ENCODE measurements at places on chromosomes 5 and 9.

DNA sequence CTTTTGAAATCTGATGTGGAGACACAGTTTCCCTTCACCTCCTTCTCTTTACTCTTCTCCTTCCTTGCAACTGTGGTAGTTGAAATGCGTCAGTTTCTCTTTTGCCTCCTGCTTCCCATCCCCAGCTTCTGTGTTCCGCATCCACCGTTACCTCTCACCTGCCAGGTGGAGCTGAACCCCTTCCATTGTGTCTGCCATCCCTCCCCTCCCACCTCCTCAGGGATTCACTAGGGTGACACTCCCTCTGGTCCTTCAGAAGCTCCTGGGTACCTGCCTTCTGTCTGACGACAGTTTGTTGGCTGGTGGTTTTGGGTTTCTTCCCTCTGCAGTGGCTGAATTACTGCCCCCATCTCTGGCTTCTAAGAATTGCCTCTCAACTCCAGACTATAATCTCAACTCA lies 132.1 kb downstream of the SLC24A2 start:
- no peak for DNase-seq

DNA sequence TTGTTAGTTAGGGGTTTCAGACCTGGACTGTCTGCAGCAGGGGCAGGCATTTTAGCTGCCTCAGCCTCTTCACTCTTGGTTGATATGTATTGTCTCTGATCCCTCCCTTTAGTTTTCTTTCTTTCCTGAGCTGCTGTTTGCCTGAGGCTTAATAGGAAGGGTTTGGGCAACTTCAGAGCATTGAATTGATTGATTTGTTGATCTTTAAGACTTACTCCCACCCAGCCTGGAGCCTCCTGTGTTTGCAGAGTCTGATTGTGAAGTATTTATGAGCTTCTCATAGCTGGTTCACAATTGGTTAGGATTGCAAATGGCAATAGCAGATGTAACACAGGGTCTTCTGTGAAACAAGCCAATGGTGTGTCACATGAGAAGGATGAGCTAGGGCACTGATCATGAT lies 671.8 kb upstream of the SEMA6A start:
- no peak for DNase-seq

DNA sequence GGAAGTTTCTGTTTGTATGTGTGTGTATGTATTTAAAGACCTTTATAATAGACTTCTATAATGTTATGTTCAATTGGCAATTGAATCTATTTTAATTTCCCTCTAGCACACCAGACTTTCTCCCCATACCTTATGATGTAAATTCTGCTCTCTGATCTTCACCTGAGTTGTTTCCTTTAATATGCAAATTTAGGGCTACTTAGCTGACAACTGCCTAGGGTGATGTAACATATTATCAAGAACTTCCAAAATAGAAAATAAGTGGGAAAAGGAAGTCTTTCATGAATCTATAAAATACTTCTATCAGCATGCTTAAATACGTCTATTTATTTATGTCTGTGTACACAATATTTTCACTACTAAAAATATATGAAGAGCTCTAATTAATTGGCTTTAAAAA lies 923.5 kb upstream of the CDH10 start:
- no peak for DNase-seq

DNA sequence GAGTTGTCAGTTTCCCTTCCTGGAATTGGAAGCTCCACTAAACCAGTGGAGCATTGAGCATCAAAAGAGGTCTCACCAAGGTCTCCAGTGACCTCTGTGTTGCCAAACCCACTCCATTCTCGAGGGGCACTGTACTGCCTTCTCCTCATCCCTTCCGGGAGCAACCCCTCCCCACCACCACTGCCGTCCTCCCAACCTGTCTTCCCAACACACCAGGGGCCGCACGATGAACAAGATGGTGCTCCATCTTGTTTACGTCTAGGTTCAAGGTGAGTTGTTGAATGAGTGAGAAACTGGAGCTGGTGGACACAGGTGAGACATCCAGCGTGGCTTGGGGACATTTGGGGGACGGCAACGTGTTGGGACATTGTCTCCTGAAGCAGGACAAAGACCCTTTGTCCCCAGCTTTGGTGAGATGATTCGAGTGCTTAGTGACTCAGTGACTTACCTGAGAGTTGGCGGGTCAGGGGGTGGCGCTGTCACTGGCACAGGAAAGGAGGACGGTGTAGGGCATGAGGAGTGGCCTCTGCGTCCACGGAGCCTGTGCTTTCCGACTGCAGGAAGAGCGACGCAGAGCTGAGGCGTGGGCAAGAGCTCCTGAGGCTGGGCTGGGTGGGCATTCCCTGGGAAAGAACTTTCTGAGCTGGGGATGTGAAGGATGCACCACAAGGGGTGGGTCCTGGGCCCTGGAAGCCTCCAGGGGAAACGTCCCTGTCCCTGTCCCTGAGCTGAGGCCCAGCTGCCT lies 44.8 kb upstream of the RNU6ATAC start:
- no peak for DNase-seq

DNA sequence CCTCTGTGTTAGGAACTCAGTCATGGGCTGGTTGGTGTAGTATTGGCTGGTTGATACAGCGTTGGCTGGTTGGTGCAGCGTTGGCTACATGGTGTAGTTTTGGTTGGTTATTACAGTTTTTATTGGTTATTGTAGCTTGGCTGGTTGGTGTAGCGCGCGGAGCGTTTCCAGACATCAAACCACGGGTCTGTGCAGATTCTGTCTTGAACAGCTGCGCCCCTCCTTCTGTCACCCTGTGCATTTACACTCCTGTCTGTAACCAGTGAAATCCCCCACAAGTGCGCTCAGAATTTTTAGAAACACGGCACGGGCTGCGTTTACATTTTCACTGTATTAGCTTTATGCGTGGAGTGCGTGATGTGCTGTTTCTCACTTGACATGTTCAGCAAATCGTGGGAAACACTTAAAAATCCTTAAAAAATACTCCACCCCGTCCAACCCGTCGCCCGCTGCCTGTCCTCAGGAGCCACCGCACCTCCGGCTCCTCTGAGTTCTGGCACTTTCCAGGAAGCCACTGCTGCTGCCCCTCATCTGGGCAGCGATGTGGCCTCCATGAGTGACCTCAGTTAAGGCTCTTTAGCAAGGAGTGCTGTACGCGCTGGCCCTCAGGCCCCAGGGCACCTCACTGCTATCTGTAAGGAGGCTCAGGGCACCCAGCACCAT lies 20.8 kb downstream of the NKD2 start:
- DNase-seq: no peak

DNA sequence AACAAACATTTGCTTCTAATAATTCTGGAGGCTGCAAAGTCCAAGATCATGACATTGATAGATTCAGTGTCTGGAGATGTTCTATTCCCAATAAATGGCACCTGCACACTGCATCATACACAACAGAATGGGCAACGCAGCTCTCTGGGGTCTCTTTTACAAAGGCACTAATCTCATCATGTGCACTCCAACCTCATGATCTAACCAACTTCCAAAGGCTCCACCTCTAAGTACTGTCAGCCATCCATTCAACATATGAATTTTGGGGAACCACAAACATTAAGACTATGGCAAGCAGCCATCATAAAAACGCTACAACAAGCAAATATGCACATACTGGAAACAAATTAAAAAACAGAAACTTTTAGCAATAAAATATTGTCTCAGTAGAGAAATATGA lies 121.1 kb downstream of the CYLC2 start:
- no peak for DNase-seq

- peak; percentile 6 for DNase-seq
These were observed 25.5 kb upstream of the TAS2R1 start for GRCh38 chr5:9655641-9656040.

- DNase-seq: no peak
These were observed 16.3 kb upstream of the SLC36A2 start for GRCh38 chr5:151363673-151364072.

DNA sequence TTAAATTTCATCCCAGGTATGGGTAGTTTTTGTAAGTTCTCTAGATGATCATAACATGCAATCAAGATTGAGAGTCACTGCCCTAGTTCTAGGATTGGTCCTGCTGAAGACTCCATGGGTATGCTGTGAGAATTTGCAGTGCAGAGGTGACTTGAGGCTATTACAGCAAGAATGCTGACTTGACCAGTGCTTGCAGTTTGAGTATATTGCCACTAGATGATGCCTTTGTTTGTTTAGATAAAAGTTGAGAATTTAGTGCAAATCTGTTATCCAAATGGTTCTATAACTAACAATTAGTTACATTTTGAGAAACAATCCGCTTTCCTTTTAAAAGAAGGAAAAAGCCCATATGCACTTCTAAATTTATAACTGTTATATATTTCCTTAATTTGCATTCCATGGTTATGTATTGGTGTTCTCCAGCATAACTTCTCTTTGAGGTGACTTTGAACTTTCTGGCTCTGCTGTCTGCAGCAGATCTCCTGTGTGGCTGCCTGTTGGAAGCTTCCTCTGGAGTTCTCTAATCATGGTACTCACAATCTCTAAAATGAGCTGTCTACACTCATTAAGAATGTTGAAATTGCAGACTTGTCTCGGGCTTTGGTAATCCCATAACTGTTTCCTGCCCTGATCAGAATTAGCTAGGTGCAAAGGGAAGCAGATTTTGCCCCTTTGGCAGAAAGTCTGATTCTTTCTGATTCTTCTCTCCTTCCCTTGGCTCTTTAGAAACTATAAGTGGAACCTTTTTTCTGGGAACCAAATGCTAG lies 24.9 kb downstream of the MELK start:
- peak; percentile 70 for DNase-seq

- DNase-seq: no peak
These were observed 29.3 kb downstream of the TLR4 start for GRCh38 chr9:117733465-117733864.

DNA sequence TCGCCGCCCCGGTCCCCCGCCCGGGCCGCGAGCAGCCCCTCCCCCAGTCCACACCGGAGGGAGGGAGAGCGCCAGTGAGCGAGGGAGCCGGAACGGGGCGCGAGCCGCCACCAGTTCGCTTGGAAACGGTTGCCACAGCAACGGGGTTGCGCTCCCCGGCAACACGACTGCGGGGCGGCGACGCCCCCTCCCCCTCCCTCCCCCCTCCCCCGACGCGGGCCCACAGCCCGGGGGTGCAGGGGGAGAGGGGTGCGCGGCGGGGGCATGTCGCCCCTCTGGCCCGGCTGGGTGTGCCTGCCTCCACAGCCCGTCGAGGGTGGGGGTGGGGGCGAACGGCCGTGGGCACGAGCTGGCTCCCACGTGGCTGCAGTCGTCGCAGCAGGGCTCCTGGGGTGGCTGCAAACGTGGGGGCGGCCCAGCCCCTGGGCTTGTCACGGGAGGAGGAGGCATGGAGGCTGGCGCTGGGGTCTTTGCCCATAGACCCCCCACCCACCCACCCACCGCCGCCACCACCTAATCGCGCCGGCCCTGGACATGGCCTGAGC lies 524 bp downstream of the PRR7 start:
- DNase-seq: peak; percentile 25

DNA sequence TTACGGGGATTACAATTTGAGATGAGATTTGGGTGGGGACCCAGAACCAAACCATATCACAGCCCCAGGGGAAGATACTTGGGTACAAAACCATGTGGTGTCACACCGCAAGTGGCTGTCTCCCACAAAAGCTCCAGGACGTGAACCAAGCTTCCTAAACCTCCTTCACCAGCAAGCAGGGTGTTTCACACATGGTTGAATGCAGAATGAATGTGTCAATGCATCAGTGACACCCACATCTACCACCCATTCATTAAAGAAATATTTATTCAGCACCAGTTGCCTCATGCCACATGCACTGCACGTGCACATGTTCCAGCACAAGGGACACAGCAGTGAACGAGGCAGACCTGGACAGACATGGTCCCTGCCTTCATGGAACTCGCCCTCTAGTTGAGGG lies 70.9 kb upstream of the SPOCK1 start:
- DNase-seq: no peak

DNA sequence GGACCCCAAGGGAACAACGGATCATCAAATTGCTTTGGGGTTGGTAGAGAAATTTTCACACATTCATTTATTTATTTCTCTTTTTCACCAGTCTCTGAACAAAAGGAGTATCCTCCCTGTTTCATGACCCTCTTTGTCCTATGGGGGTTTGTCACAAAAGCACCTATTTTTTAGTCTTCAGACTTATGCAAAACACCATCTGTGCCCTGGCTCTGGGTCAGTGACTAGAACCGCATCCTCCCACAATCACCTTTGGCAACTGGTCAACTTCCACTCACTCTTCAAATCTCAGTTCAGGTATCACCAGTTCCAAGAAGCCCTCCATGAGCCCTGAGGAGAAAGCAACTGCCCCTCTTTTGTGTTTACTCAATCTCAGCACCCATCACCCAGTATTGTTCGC lies 395.7 kb downstream of the CDK5RAP2 start:
- DNase-seq: no peak

Data from IMR-90 (cell line).